ENCODE measurements at places on chromosomes 6 and 20.

DNA sequence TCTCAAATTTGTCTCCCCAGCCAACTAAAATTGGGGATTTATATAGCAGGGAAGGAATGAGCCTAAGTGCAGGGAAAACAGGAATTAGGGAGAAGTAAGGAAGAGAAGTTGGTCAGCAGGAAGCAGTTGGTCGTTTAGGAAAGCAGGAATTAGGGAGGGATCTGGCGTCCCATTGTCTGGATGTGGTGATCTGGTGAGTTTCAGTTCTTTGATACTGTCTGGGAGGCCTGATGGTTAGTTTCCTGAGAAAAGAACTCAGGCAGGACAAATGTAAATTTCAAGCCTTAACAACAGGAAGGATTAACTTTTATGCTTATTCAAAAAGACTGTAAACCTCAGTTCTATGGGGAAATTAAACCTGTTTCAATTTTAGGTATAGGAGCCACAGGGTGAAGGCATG, 116.2 kb upstream of the PRL start:
- DNase-seq, result no peak

DNA sequence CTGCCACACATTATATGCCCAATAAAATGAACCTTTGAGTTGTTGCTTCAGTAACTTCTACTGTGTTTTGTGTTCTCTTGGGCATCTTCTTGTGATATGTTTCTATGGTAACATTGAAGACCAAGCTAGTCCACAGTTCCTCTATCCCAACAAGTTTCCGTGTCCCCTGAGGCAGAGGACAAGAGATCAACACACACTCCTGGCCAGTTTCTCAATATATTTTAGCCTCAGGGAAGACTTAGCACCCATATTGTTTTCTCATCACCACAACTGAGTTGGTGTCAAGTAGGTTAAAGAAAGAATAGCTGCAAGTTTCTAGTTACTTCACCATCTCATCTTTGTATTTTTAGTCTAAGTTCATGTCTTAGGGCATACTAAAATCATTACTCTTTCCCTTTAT, 277.5 kb downstream of the UST start:
- no peak for DNase-seq

- no peak for DNase-seq
Measured at GRCh38 chr6:41427642-41428335, 92.4 kb downstream of the NCR2 start.

- DNase-seq, result no peak
Measured at GRCh38 chr6:53792016-53792415, 2.8 kb upstream of the LRRC1 start.
